ENCODE measurements at places on chromosomes 1 and 21. TPM values are rescaled to one million over a fixed set of nuclear protein-coding genes. Genes with fewer than 3 reads are reported as not detected.

- H3K4me1 ChIP-seq = no peaks in the 10 kb centered on the region
- no peak overlapping the region for H3K27ac ChIP-seq
- no peak for DNase-seq
- H3K4me3 ChIP-seq = no peak overlapping the region
- no peaks in the 10 kb centered on the region for H3K36me3 ChIP-seq
Measured at GRCh38 chr1:31410871-31411270, 2.1 kb upstream of the SERINC2 start.

Gene RNF11
- total RNA-seq = 151 TPM

GRCh38 chr1:160623227-160623633 lies 23.6 kb downstream of the SLAMF1 start:
- DNase-seq = no peak
- no peaks in the 10 kb centered on the region for H3K4me1 ChIP-seq
- H3K27ac ChIP-seq = no peak overlapping the region

DNA sequence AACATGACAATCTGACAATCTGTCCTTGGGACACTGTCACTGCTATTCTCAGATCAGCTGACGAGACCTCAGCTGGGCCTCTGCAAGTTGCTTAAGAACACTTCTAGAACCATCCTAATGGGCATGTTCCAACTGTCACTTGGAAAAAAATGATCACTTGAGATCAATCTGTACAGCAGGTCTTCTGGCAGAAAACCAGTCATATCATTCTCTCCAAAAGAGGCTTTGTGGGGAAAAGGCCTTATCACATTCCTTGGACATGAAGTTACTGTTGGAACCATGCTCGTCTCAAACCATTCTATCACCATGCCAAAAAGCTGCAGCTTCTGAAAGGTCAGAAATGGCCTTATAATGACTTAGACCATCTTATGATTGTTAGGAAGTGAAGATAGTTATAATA lies 744.2 kb downstream of the USP25 start:
- no peaks in the 10 kb centered on the region for H3K4me1 ChIP-seq
- H3K27ac ChIP-seq = no peak overlapping the region
- H3K4me3 ChIP-seq = no peak overlapping the region
- H3K36me3 ChIP-seq = no peaks in the 10 kb centered on the region
- no peaks in the 10 kb centered on the region for H3K27me3 ChIP-seq
- DNase-seq = no peak

Gene CSF3R
- total RNA-seq = 34.7 TPM

DNA sequence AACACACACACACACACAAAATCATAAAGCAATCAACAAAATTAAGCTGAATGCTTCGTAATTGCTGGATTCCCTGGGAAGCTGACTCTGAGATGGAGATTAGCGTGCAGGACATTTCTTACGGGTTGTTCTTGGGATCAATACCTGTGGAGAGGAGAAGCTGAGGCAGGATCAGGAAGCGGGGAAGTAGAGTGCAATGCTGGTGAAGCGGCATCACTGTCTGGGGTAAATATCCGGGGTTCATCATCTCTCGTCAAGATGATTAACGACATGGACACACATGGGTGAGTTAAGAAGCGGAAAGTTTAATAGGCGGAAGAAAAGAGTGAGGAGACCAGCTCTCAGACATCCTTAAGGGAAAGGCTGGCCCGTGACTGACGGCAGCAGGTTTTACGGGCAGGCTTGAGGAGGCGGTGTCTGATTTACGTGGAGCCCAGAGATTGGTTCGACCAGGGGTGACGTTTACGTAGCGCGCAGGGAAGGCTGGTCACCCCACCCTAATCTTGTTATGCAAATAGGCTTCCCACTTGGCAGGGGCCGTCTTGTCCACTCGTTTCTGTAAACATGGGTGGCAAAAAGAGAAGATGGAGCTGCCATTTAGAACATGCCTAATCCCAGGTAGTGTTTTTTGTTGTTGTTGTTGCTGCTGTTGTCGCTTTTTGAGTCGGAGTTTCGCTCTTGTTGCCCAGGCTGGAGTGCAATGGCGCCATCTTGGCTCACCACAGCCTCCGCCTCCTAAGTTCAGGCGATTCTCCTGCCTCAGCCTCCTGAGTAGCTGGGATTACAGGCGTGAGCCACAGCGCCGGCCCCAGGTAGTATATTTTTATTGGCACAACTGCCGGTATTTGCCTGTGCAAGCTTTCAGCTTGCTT lies 135.6 kb upstream of the KCNJ15 start:
- no peak overlapping the region for H3K27ac ChIP-seq
- no peak overlapping the region for H3K4me3 ChIP-seq
- no peaks in the 10 kb centered on the region for H3K27me3 ChIP-seq
- DNase-seq = no peak
- H3K36me3 ChIP-seq = no peaks in the 10 kb centered on the region

Gene GOLT1A
- not detected for total RNA-seq

Data from aorta (tissue), 5 donors.